ENCODE measurements at places on chromosomes 4 and X. TPM values are rescaled to one million over a fixed set of nuclear protein-coding genes. Genes with fewer than 3 reads are reported as not detected.

DNA sequence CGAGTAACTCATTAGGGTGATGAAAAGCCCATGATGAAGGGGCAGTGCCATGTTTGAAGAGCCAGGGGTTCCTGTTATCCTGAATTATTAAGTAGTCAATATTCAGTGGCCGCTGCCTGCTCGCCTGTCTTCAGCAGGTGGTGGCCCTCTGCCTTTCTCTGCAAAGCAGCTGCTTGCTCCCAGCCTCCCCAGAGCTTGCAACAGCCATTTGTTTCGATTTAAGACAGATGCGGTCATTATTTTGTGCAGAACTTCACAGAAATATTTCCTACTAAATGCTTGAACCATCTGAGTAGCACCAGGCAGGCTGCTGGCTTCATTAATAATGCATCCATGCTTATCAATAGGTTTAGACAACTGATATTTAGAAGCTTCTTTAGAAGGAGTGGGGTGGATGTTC is 104.3 kb upstream of the TTC29 start:
- DNase-seq: no peak

Gene GPM6B
- 6.8 TPM for total RNA-seq

GRCh38 chr4:126599746-126600145 is 1033.0 kb upstream of the INTU start:
- no peak for DNase-seq

Gene PAGE4
- total RNA-seq: not detected

Gene FHL1
- total RNA-seq: 381 TPM

Gene RTL3
- not detected for total RNA-seq

Gene C4orf54
- 0.12 TPM for total RNA-seq

DNA sequence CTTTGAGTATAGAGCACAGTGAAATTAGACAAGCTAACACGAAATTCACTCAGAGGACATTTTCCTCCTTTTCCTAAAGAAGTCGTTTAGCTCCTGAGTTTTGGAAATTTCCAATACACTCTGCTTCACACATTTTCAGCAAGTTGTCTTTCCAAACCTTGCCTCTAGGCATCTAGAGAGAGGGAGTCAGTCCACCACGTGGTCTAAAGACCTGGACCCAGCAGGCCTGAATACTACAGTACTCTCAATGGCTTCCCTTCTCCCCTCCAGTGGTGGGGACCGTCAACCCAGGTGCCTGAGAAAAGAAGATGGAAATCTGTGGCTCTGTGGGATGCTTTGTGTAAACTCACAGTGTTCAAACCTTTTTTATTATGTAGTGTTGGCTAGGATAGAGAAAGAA is 13.9 kb upstream of the SCML2 start:
- DNase-seq: no peak

- no peak for DNase-seq
Measured at GRCh38 chrX:17182317-17182716, 192.7 kb upstream of the NHS start.

DNA sequence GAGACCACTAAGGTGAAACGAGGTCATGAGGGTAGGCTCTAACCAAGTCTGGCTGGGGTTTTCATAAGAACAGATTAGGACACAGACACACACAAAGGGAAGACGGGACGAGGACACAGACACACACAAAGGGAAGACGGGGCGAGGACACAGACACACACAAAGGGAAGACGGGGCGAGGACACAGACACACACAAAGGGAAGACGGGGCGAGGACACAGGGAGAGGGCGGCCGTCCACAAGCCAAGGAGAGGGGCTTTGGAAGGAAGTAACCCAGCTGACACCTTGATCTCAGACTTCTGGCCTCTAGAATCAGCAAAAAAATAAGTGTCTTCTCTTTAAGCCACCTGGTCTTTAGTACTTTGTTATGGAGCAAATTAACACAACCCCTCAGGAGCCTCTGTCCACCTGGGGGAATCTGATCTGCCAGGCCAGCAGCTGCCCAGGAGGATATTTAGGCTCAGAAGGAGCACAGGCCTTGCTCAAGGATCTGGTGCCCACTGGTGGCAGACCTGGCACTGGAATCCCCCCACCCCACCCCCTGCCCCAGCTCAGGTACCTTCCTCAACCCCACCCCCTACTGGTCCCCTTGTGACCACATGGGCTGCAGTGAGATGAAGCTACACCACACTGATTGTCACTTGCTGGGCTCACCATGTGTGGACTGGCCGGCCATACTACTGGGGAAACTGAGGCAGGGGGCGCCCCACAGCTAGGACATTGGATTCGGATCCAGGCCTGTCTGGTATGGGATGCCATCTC is 2.8 kb downstream of the ABLIM2 start:
- no peak for DNase-seq

Gene SLC7A11
- 0.75 TPM for total RNA-seq

DNA sequence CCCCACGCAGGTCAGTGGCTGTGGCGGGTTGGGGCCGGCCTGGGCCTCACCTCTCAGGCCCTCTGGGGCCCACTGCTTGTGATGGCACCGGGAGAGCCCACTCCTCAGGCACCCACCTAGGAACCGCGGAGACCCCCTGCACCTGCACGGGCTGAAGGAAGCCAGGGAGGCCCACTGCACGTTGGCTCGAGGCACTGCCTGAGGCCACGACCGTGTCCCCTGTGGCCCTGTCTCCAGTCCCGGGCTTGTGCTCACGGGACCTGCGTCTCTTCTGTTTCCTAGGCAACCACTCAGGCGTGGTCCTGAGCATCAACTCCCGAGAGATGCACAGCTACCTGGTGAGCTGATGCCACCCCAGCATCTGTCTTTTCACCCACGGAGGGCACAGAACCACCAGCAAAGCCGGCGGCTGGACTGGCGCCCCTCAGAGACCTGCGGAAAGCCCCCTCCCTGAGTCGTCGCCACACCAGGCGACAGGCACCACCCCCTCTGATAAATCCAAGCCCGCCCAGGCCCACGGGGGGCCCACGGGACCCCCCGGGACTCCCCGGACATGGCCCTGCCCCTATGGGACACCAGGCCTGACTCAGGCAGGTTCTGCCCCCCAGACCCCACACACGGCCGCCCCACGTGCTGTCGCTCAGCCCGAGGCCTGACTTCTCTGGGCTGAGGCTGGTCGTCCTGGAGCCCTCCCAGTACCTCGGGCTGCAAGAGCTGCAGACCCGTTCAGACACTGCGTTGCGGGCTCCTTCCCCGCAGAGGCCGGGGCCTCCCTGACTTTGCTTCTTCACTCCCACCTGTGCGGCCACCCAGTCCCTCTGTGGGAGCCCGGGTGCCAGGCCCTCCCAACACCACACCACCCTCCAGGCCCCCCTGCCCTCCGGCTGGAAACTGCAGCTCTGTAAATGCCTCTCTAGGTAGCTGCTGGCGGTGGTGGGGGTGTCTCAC is 199.5 kb downstream of the AFAP1 start:
- DNase-seq: no peak

DNA sequence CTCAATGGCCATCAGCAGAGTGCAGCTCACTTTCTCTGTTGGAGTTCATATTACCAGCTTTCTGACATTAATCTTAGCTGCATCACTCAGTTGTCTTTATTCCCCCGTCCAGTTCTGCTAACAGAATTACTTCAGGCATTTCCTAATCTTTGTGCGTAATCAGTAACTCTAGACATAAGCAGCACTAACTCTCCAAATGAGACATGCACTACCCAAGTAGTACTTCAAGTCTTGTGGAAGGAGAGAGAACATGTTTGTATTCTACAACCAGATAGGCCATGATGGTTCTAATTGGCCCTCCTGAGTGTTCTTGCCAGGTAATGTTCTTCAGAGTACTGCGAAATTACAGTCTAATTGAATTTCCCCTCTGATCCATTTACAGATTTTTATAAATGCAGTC is 448.5 kb upstream of the RPS6KA3 start:
- no peak for DNase-seq

Gene SPATA4
- total RNA-seq: 0.29 TPM

DNA sequence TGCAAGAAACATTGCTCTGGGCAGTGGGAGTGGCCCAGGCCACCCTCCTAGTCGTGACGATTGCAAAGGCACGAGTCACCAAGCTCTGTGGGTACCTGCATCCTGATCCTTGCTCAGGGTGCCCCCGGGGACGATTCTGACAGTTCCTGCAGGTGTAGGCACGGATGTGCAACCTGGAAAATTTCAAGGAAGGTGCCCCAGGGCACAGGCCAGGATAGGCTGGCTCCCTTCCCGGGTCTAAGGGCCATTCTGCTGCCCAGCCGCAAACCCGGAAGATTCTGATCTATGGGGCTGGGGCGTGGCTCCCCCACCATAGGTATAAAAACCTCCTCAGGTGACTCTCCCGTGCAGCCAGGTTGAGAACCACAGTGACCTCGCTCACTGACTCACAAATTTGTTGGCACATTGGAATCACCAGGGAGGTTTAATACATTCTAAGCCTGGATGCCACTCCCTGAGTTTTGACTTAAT is 228.5 kb downstream of the PTTG2 start:
- peak; percentile 33 for DNase-seq

Gene SRPX2
- 9.2 TPM for total RNA-seq

DNA sequence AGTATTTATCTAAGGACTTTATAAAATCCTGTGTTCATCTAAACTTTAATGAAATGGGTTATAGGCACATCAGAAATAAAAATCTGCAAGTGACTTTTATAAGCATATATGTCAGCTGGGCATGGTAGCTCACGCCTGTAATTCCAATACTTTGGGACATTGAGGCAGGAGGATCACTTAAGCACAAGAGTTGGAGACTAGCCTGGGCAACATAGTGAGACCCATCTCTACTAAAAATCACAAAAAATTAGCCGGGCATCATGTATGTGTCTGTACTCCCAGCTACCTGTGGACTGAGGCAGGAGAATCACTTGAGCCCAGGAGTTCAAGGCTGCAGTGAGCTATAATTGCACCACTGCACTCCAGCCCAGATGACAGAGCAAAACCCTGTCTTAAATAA is 20.9 kb downstream of the TBC1D9 start:
- no peak for DNase-seq

Gene RFC1
- total RNA-seq: 31.0 TPM

Gene SPIN2A
- total RNA-seq: 1.2 TPM

- no peak for DNase-seq
Measured at GRCh38 chr4:166318810-166319525, 445.9 kb downstream of the TLL1 start.

DNA sequence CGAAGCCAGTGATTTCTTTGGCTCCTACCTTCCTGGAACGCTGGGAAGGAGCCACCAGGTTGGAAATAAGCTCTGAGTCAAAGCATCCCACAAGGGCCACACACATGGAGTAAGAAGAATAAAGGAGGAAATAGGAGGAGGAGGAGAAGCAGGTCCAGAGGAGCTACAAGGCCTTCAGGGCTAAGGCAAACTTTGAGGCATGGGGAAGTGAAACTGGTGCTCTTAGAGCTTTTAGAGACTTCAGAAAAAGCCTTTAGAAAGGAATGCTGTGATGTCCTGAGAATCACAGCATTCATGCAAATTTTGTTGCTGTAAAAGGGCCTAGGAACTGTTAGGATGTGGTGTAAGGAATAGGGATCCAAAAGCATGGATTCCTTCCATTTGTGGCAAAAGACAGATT is 135.9 kb upstream of the ARHGEF9 start:
- no peak for DNase-seq
